ENCODE measurements at places on chromosomes 16 and 17. TPM values are rescaled to one million over a fixed set of nuclear protein-coding genes. Genes with fewer than 3 reads are reported as not detected.
A peak's percentile ranks its signal among the peaks of the same experiment; 100 is the strongest.

Gene TP53TG3F
- total RNA-seq = 0.15 TPM

DNA sequence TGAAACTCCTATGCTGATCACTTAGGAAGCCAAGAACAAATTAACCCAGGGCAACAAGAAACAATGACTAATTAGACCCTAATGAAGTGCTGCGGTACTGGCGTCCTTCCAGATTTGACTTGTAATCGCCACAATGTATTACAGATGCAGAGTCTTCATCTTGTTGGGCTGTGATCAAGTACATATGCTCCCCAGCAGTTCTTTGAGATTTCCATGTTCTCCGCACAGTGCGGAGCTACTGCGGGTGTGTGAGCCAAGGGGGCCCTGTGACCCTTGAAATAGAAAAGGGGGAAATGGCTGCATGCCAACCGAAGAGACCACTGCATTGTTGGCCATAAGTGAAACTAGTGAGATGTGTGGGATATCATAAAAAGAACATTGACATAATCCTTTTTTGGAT, 469.9 kb downstream of the MAF start:
- no peak overlapping the region for H3K4me3 ChIP-seq
- DNase-seq = peak; percentile 51
- H3K27me3 ChIP-seq = no peaks in the 10 kb centered on the region
- H3K27ac ChIP-seq = no peak overlapping the region
- H3K36me3 ChIP-seq = no peaks in the 10 kb centered on the region

- DNase-seq = no peak
- no peak overlapping the region for H3K27ac ChIP-seq
These were observed 18.4 kb downstream of the BAIAP2 start for GRCh38 chr17:81053041-81053970.

DNA sequence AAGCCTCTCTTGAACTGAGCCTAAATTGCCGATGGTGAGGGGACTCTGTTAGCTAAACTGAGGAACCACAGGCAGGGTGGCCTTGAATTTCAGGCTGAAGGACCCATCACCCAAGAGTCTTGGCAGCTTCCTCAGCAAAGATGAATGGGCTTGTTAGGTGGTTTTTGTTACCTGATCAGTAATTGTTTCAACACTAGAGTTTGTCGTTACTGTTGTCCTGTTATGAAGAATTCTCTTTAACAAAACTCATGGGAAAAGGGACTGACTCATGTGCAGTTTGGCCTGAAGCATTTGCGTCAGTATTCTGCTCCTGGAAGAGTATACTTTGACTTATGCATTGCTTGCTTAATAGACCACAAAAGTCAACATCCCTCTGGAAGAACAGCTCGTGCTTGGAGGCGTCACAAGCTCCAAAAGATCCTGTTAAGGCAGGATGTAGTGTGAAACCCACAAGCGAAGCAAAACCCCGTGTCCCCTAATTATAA, 206.0 kb downstream of the IRX3 start:
- no peaks in the 10 kb centered on the region for H3K4me1 ChIP-seq
- no peak overlapping the region for H3K4me3 ChIP-seq
- H3K36me3 ChIP-seq = no peaks in the 10 kb centered on the region
- no peak overlapping the region for H3K27ac ChIP-seq

DNA sequence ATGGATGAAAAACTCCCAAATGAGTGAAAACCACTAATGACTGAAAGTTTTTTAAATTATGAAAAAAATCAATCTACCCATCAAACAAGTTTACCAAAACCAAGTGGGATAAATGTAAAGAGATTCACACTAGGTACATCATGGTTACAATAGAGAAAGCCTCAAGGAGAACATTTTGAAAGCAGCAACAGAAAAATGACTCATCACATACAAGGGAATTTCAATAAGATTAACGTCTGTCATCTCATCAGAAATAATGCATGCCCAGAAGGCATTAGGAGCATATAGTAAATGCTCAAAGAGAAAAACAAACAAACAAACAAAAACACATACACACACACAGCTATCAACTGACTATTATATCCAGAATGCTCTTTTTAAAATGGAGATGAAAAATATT, 261.8 kb upstream of the KIF2B start:
- no peak for DNase-seq
- H3K4me3 ChIP-seq = no peak overlapping the region
- H3K27ac ChIP-seq = no peak overlapping the region
- no peaks in the 10 kb centered on the region for H3K27me3 ChIP-seq
- H3K36me3 ChIP-seq = no peaks in the 10 kb centered on the region

DNA sequence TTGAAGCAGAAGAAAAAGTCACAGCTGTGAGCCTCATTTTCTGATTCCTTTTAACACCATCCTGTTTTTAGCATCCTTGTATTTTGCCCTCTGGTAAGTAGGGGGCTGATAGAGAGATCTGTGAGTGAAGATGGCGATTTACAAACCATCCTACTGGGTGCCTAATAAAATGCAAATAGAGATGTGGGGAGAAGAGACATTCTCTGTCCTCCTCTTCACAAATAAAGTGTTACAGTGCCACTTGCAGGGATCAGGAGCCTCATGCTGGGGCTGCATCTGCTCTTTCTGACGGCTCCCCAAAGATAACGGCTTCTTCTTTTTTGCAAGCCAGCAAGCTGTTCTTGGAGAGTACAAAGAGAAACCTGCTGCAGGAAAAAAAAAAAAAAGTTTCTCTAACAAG, 418.6 kb downstream of the TOX3 start:
- no peaks in the 10 kb centered on the region for H3K27me3 ChIP-seq
- H3K36me3 ChIP-seq = no peaks in the 10 kb centered on the region
- DNase-seq = no peak
- no peak overlapping the region for H3K27ac ChIP-seq

DNA sequence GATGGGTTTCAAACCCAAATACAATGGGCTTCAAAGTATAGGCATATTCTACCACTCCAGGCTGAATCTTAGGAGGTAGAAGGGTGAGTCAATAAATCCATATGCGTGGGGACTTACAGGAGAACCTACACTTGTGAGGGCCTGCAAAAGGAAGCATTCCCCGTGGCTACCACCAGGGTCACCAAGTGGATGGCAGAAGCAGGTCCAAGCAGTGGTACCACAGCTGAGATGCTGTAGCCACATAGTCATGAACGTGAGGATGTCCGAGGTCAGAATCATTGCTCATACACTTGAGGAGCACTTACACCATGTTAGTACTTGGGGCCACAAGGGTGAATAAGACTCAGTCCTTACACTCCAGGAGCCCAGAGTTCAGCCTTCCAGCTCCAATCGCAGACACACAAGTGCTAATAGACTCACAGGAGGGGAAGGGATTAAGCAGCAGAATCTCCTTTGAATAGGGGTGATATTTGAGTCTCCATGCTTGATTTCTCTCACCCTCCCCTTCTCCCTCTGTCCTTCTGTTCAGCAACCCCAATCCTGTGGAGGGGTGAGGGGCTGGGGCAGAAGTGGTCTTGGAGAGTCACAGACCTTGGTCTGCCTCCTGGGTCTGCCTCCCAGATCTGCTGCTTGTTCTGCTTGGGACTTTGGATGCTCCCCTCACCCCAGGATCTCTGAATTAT, 42.5 kb upstream of the ASIC2 start:
- H3K4me3 ChIP-seq = no peak overlapping the region
- no peak for DNase-seq
- no peaks in the 10 kb centered on the region for H3K36me3 ChIP-seq
- H3K27me3 ChIP-seq = peaks cover 27% of the 10 kb centered on the region
- H3K4me1 ChIP-seq = no peaks in the 10 kb centered on the region

DNA sequence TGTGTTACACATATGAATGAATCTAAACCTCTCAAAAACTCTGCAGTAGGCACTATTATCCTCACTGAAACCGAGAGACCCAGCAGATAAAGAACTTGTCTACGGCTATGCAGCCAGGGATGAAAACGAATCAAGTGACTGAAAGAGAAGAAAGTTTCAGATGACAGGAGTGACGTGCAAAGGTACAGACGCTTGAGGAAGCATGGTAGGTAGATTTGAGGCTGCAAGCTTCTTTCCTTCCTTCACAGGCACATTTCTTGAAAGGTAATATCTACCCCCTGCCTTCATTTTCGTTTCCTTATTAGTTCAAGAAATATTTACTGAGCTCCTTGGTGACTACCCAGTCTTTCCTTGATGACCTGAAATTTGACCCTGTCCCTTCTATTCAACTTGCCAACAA, 211.5 kb upstream of the AXIN2 start:
- H3K27me3 ChIP-seq = no peaks in the 10 kb centered on the region
- no peak overlapping the region for H3K4me3 ChIP-seq
- H3K27ac ChIP-seq = no peak overlapping the region

DNA sequence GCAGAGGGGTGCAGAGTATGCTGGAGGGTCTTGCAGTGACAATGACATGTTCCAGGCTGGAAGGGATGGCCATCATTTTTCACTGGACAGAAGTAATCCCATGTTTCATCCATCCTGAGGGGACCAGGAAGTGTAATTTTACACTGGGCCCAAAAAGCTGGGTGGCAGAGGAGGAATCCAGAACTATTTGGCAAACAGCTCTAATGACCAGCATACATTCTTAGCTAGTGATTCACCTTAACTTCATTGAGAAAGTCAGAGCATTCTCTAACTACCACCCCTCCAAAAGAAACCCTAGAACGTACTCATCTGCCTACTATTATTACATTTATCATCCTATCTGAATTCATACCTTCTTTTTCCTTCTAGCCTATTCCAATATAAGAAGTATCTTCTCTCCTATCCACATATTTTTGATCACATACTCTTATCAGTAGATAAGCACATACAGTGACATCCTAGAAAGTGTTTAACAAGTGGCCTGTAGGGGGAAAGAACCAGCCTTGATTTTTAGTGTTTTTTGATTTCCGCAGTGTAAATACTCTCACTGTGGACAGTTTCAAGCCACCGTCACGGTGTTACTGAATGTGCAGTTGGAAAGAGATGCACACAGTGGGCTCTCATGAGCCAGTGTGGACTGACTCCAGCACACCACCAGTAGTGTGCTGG, 118.1 kb downstream of the FTO start:
- H3K27ac ChIP-seq = no peak overlapping the region
- no peaks in the 10 kb centered on the region for H3K36me3 ChIP-seq
- H3K27me3 ChIP-seq = no peaks in the 10 kb centered on the region
- DNase-seq = no peak
- no peak overlapping the region for H3K4me3 ChIP-seq

- no peaks in the 10 kb centered on the region for H3K36me3 ChIP-seq
- H3K4me3 ChIP-seq = no peak overlapping the region
- no peak overlapping the region for H3K27ac ChIP-seq
- no peak for DNase-seq
- peaks cover 8% of the 10 kb centered on the region for H3K4me1 ChIP-seq
These were observed 12.3 kb upstream of the UBE2I start for GRCh38 chr16:1297018-1297696.

All from left lung (tissue), 14 donors.